Bone marrow (tissue), 2 donors: ENCODE measurements at places on chromosomes 11 and 22.

- no peak for DNase-seq
Observed at GRCh38 chr11:1006762-1007161, 29.8 kb downstream of the MUC6 start.

DNA sequence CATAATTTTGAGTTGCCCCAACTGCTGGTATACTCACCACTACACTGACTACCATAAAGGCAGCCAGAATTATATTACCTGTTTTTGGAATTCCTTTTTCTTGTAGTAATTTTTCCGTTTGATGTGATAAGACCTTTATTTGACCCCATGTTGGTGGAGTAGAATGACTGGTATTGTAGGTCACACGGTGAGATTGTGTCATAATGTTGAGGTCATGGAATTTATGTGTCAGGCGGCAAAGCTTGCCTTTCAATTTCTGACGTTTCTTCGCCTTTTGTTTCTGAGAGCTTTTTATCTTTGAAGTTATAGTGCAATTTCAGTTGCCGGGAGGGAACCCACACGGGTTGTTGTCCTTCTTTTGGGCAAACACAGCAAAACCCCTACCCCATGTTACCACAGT lies 13.0 kb downstream of the OR52K1 start:
- DNase-seq = no peak

- no peak for DNase-seq
Observed at GRCh38 chr11:1230456-1231395, 7.9 kb downstream of the MUC5B start.

GRCh38 chr22:20268279-20269012 lies at the start of gene RTN4R:
Gene RTN4R, minus strand, starts transcription at chr22:20268318. Its CDS starts 226 bp downstream, at chr22:20268092.
- DNase-seq = peak; percentile 31

- DNase-seq = no peak
Observed at GRCh38 chr11:15663777-15664218, 549.1 kb downstream of the INSC start.

- no peak for DNase-seq
Observed at GRCh38 chr11:134725716-134726639, 313.9 kb upstream of the B3GAT1 start.

DNA sequence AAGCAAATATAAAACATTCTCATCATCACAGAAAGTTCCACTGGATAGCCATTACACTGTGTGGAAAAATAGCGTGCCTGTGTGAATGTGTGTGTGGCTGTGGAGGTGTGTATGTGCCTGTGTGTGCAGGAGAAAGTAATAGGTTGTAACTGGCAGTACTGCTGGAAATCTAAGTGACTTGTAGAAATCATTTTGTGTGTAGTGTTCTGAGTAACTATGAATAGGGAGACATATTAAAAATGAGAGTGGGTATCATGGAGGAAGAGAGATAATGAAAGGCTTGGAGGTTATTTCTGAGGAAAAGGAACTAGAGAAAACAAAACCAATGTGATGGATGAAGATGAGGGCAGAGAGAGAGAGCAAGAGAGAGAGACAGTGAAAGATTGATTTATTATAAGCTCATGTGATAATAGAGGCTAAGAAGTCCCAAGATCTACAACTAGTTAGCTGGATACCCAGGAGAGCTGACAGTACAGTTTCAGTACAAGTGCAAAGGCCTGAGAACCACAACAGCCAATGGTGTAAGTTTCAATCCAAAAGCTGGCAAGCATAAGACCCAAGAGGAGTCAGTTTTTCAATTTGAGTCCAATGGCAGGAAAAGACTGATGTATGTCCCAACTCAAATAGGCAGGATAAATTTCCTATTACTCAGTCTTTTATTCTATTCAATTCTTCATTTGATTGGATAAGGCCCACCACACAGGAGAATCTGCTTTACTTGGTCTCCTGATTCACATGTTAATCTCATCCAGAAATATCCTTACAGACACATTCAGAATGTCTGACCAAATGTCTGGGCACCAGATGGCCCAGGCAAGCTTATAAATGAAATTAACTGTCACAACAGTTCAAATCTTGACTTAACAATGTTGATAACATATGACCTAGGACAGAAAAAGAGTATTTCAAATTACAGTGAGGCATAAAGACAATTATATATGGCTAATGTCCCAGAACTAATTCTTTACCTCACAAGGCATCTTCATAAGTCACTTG lies 14.9 kb downstream of the KBTBD3 start:
- DNase-seq = no peak

DNA sequence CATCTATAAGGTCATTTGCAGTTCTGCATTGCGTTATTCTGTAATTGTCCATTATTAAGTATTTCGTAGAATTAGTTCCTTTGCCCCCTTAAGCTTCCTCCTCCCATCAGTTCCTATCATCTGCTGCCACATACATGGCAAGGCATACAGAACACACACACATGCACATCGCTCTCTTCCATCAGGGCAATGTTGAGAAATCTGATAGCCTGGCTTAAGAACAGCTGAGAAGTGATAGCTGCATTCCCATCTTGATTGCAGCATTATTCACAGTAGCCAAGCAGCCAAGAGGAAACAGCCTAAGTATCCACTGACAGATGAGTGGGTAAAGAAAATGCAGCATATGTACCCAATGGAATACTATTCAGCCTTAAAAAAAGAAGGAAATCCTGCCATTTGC lies 186.8 kb upstream of the CADM1 start:
- no peak for DNase-seq

- no peak for DNase-seq
Observed at GRCh38 chr11:77051511-77051910, 15.3 kb upstream of the CAPN5 start.

DNA sequence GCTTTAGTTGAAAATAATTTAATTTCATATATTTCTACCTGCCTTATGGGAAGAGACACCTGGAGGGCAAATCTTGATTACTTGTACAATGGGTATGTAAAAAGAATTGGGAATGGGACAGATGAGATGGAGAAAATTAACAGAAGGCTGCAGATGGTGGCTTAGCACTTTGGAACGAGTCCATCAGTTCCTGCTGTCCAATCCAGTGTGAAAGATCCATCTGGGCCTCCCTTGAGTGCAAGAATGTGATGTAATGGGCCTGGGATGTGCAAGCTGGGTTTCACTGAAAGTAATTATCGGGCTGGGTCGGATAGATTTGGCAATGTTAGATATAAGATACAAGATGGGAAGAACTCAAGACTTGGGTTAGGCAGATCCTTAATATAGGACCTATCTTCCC lies 42.0 kb downstream of the CECR2 start:
- no peak for DNase-seq

- no peak for DNase-seq
Observed at GRCh38 chr11:128921793-128922192, 20.9 kb downstream of the TP53AIP1 start.

DNA sequence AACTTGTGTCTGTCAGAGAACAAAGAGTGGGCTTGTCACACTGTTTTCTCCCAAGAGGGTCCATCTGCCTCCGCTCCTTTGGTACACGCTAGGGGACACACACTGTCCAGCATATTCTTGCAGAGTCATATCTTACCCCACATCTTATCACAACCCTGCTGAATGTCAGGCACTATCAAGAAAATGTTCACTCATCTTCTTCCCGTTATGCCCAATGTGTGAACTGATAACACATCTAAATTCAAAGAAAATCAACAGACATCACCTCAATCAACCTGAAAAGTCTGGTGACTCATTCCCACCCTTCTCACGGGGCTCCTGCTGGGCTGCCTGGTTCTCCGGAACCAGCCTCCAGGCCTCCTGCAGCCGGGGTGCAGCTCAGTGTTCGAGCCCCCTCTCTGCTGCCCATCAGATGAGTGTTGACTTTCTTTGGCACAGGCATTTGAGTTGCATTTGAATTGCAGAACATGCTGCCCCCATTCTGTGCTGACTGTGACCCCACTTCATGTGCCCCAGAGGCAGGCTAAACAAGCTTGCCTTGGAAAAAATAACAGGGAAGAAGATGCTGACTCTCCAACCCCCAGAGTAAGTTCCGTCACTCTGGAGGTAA lies 19.4 kb downstream of the GRAP2 start:
- no peak for DNase-seq

DNA sequence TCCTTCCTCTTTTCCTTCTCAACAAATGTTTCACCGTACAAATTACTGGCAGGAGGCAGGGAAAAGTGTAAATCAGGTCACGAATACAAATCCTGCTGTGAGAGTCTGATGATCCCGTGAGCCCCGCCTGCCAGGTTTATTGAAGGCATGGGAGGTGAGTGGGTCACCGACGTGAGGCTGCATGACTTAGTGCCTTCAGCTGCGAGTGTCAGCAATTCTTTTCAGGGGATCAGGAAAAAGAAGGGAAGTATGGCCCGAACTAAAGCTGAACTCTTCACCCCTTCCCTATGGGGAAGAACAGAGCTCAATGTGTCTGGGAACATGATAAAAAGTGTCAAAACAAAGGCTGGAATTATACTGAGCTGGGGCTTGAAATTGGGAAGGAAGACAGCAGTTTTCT lies 166.2 kb downstream of the OPCML start:
- no peak for DNase-seq

DNA sequence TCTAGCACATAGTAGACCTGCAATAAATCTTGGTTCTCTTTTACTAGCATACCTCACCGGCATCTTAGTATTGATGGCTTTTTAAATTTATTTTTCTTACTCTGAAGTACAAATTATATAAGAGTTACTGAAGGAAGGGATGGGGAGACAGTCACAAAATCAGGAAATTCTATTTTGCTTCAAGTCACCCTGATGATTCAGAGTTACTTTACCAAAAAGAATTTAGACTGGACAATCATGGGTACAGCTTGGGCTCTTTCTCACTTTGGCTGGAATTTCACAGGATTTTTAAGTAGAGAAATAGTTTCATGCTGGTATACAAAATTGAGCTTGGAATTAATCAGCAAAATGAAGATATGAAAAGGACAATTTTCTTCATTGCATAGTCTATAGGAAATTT lies 919.2 kb downstream of the METTL15 start:
- DNase-seq = no peak

GRCh38 chr22:39664485-39665200 lies 94.1 kb downstream of the CACNA1I start:
- no peak for DNase-seq

DNA sequence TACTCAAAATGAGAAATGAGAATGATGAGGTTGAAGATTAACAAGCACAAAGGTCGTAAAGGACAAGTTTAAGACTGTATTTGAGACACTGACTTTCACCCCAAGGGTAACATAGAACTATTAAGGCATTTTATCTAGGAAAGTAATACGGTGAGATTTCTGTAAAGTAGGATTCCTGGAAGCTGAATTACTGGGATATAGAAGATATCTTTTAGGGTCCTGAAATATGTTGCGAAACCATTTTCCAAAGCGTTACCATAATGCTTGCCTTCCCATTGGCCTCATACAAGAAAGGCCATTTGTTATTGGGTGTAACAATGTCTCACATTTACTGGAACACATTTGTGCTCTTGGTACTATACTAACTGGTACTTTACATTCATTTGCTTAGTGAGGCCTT lies 1185.9 kb upstream of the TENM4 start:
- no peak for DNase-seq

DNA sequence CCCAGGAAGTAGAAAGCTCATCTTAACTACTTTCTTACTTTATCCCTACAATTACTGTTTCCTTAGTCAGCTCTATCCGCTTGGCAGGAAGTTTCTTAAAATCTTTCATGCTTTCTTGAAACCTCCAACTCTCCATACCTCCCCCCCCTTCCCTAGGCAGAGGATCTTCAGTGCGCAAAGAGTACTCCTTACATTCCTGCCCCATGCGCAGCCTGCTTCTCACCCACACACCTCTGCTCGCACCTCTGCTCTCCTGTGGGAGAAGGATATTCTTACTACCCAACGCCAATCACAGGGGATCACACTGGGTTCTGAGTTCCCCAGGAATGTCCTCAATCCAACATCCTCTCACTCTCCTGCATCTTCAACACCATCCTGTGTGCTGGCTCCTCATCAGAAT lies 12.3 kb downstream of the TCF20 start:
- DNase-seq = no peak

DNA sequence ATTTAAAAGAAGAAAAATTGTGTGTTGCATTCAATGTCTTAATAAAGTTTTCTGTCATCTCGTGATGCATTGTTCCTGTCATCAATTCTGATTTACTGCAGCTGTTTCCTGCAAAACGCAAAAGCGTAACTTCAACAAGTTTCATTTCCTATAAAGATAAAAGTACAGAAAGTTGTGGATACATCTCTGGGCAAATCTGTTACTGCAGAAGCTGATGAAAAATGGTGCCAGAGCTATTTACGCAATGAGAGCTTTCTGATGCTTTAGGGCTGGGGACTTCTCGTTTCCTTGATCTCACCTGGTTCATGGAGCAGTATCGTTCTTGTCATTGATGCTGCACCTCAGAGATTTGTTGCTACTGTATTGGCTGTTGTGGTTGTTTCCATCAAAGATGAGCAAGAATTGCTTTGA lies 15.5 kb upstream of the MS4A12 start:
- DNase-seq = no peak

DNA sequence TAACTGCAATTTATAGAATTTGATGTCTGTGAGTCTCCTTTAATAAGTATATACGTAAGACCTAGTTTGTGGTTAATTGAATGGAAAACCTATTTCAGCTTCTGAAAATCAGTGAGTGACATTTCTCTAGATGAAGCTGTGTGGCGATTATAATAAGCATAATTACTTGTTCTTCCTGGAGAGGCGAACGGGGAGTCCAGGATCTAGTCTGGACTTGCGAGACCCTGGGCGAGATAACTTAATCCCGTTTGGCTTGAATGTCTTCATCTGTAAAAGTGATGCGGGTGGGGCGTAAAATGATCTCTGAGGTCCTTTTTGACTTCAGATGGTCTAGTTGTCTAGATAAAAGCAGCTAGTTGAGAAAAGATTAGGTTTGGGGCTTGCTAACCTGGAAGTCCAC lies 1.1 kb downstream of the PRRG4 start:
- DNase-seq = no peak

- DNase-seq = no peak
Observed at GRCh38 chr11:78354408-78355308, 63.0 kb downstream of the GAB2 start.

DNA sequence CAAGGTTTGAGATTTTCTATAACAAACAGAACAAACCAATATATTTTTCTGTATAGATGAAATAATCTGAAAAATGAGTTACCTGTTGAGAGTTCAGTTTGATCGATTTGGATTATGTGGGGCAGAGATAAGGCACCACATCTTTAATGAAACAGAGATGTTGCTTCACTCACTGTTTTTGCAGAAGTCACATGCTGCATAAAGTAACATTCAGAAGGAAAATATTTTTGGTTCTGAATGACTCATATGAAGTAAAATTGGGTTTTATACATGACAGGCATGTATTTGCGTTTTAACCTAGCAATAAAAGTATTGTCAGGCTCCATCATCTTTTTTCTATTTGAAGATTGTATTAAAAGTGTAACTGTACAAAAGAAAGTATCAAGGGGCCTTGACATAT lies 77.8 kb downstream of the BBOX1 start:
- DNase-seq = no peak

DNA sequence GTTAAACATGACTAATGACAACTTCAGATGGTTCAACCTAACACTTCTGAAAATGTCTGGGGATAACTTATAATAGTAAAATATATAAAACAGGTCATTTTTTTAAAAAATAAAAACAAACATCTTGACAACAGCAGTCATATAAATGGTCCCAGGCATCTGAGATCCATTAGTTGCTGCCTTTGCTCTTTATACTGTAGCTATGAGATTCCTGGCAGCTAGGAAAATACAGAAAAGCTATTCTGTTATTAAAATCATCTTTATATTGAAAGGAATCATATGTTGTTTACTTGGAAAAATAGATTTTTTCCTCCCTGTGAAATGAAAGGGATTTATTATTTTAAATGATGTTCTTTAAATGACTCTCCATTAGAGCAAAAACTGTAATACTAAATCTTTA lies 55.7 kb upstream of the DEUP1 start:
- DNase-seq = no peak

- DNase-seq = no peak
Observed at GRCh38 chr22:45891996-45892621, 84.9 kb downstream of the WNT7B start.

GRCh38 chr11:19426756-19427403 lies 186.1 kb upstream of the E2F8 start:
- no peak for DNase-seq
